ENCODE measurements at places on chromosomes 1 and 21. TPM values are rescaled to one million over a fixed set of nuclear protein-coding genes. Genes with fewer than 3 reads are reported as not detected.
A peak's percentile ranks its signal among the peaks of the same experiment; 100 is the strongest.

ADAMTS1 gene
- 6.7 TPM for total RNA-seq

C1QC gene
- total RNA-seq, result not detected

DNA sequence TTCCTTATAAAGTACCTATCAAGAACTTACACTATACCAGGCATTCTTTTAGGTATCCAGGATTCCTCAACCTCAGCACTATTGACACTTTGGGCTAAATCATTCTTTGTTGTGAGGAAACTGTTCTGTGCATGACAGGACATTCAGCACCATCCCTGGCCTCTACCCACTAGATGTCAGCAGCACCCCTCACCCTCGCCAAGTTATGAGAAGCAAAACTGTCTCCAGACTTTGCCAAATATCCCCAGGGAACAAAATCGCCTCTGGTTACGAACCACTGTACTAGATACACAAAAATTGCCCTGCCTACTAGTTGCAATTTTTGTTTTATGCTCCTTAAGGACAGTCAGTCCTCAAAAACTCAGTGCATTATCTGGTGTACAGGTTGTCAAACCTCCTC is 35.7 kb downstream of the PALMD start:
- no peak for DNase-seq

- peak; percentile 90 for DNase-seq
These were observed 16.6 kb downstream of the UTP11 start for GRCh38 chr1:38029081-38029681.

PLA2G2F gene
- total RNA-seq, result not detected

RNF207 gene
- total RNA-seq, result 5.9 TPM

TDRD5 gene
- 0.09 TPM for total RNA-seq

DNA sequence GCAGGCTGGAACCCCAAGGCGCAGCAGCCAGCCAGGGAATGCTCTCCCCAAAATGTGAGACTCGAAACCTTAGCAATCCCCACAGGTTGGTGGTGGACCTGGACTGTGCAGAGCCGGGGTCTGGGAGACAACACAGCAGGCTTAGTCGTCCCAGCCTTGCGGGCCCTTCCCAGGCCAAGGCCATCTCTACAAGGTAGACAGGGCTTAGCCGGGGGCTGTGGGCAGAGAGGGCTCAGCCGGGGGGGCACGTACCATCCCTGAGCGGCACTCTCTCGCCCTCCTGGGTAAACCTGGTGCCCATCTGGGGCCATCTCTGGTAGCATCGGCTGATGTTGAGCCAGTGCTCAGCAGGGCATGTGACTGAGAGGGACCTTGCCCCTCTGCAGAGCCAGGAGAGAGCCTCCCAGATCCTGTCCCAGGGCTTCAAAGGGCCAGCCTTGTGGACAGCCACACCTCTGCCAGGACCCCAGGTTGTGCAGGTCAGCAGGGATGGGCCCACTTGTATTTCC is 2.2 kb upstream of the ACTRT2 start:
- no peak for DNase-seq

CRABP2 gene
- total RNA-seq, result 156 TPM

GRCh38 chr1:206551986-206552326 is 44.6 kb downstream of the RASSF5 start:
- no peak for DNase-seq

SPRR2E gene
- not detected for total RNA-seq

DNA sequence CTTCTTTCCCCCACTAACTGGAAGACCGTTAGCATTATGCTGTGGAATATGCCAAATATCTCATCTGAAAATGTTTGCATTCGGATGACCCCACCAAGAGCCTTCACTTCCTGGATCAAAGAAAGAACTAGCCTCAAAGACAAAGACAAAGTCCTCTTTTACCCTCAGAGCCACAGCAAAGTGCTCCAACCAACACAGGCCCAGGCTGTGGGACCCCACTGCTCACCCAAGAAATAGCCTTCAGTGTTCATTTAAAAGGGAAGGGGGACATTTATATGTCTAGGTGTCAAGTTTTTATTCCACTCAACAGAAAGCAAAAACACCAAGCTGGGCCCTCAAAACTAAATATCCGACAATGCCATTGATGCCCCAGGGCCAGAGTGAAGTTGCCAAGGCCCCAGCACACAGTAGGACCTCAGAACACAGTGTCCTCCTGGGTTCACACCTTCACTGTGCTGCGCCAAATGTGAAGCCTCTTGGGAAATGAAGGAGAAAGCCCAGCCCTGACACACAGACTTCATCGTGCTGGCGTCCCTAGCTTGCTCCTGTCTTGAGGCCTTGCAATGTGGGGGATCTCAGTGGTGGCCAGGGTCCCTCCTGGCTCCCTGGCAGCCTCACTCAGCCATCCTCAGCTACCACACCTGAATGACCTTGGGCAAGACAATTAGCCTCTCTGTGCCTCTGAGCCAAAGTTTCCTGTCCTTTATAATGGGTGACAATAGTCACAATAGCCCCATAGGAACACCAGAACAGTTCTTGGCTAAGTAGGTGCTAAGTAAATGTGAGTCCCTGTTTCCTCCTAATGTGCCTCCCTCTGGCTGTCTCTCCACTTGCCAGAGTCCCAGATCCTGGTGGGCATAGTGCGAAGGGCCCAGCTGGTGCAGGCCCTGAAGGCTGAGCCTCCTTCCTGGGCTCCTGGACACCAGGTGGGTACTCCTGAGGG is 11.3 kb downstream of the CLCNKB start:
- no peak for DNase-seq

EXOC8 gene
- total RNA-seq, result 11.8 TPM

DNA sequence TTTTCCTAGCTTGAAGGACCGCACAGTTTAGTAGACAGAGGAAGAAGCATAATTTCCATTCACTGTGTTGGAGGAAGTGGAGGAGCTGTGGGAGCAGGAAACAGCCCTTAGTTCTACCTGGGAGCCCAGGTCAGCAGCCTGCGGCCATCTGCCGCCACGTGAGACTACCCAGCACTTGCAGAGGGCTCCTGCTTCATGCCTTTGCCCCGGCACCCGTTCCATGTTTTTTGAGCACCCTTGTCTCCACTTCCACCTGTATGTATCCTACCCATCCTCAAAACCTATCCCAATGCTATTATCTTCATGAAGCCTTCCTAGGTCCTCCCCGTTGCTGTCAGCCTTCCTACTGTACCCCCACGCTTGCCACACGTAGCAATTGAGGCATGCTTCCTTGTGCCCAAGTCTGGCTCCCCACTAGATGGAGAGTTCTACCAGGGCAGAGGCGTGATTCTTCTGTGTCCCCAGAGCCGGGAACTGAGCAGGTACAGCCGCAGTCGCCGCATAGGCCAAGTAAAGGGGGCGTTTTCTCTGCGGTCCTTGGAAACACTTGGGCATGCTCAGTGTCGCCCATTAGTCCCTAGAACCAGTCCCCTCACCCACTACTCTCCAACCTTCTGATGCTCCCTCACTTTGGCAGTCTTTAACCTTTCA is 1.9 kb downstream of the SLC6A9 start:
- DNase-seq, result no peak

- DNase-seq, result no peak
These were observed 621.5 kb upstream of the ADGRL2 start for GRCh38 chr1:81179242-81179641.

DNA sequence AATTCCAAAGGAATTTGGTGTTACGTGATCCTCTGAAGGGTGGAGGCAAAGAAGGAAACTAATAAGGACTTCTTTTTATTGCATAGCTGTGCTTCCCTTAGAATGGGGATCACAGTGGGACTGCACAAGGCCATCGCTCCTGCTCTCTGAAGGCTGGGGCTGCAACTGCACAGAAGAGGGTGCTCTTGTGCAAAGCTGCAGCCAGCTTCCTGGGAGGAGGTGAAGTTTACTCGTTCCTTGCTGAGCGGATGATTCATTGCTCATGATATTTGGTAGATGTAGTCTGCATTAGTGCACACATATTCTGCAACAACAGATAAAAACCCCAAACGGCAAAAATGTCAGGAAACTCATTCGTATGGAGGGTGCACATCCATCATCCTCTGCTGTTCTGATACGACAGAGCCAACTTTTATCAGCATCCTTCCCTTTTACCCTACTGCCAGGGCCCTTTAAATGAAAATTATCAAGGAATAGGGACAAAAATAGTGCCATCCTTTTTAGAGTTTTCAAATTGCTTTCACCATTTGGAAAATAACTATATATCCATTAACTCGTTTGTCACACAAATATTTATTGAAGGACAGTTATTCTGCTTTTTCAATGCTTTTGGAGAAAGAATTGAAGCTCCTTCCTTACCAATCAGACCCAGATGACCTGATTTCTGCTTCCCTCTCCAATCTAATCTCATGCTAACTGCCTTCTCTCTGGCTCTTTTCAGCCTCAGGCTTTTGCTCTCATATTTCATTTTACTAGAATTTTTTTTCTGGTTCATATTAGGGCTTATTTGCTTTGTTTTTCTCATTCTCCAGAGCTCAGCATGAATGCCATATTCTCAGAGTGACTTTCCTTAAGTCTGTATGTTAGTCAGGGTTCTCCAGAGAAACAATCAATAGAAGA is 263.6 kb downstream of the DUSP10 start:
- peak; percentile 69 for DNase-seq

GRCh38 chr1:228512781-228513198 is 25.6 kb downstream of the RNF187 start:
- no peak for DNase-seq

BLACAT1 gene
- total RNA-seq, result 13.9 TPM

ACTN2 gene
- total RNA-seq, result 0.52 TPM

TSPAN2 gene
- total RNA-seq, result 19.7 TPM

DNA sequence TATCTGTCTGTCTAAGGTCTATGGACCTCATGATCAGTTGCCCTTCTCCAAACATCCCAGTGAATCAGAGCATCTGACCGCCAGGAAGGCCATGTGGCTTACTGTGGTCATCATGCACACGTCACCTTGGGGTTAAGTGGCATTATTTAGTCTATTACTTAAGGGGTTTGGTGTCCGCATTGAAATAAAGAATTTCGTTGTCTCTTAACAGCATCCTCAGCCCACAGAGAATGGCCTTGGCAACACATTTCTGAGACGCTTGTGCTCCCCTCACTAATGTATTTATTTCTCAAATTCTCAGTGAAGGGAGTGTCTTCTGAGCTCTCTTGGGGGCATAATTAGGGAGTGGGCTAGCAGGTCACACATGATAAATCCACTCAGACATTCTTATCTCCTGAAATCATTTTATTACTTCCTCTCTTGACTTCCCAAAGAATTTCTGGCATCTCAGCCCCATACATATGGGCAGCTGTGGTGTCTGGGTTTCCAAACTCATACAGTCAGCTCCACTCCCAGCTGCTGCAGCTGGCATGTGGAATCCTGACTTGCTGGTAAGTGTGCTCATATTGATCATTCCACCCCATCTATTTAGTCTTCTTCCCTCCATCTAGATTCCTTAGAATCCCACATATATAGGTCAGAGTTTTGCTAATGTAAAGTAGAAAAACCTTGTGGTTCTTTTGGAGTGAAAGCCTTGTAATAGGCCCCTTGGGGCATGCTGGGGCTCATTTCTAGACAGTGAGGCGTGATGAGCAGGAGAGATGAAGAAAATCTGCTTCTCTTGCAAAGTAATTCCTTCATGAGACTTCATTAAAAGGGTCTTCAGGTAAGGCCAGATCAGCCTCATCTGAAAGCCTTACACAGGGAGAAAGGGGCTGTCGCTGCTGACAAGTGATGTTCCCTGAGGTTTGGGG is 110.5 kb downstream of the HHAT start:
- no peak for DNase-seq

DNA sequence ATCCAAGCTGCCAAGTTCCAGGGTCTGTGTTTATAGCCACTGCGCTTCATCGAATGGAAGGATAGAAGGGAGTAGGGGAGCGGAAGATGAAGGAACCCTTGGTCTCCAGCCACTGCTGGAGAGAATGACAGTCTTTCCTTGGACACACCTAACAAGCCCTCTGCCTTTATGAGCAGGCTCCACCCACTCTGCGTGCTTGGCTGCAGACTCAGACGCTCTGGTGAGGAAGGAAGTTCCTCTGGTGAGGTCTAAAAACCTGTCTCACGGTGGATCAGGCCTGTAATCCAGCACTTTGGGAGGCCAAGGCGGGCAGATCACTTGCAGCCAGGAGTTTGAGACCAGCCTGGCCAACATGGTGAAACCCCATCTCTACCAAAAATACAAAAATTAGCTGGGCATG is 55.4 kb downstream of the MATN1 start:
- no peak for DNase-seq

GRCh38 chr1:32709075-32709474 is 6.5 kb upstream of the SYNC start:
- no peak for DNase-seq

FAM151A gene
- not detected for total RNA-seq

GRCh38 chr1:169363046-169363730 is 4.4 kb downstream of the NME7 start:
- DNase-seq, result no peak

DNA sequence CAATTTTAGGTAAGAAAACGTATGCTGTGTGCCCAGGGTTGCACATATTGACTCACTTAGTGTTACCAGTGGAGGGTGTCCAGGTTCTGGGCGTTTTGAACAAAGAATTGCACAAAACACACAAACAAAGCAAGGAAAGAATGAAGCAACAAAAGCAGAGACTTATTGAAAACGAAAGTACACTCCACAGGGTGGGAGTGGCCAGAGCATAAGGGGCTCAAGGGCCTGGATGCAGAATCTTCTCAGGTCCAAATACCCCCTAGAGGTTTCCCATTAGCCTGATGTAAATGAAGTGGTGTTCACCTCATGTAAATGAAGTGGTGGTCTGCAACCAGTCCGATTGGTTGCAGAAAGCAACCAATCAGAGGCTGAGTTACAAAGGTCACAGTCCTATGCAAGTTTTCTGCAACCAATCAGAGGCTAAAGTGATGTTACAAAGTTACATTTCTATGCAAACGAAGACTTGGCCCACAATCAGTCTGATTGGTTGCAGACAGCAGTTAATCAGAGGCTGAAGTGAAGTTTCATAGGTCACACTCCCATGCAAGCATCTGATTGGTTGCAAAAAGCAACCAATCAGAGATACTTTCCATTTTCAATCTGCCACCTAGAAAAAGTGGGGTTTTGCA is 228.3 kb downstream of the ST6GALNAC3 start:
- DNase-seq, result peak; percentile 21

- DNase-seq, result peak; percentile 62
These were observed 37.2 kb upstream of the SIM2 start for GRCh38 chr21:36661511-36662309.

LCE3E gene
- total RNA-seq, result not detected

DNA sequence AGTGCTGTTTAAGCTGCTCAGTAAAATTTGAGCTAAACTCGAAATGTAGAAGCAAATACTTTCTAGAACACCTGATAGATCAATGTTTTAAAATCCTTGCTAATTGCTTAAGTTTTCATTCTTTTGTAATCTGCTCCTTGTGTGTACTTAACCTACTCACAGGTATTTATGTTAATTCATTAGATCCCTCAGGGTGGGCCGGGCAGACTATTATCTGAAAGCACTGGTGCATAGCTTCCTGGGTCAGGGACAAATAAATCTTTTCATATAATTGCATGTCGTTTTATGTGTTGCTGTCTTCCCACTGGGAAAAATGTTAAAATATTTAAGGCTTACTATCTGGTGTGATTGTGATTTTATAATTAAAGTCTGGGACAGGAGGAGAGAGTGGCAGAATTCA is 440.5 kb downstream of the SMYD3 start:
- peak; percentile 45 for DNase-seq

Data from neural progenitor cell (in vitro differentiated cells).